ENCODE measurements at places on chromosomes 5 and 9.

DNA sequence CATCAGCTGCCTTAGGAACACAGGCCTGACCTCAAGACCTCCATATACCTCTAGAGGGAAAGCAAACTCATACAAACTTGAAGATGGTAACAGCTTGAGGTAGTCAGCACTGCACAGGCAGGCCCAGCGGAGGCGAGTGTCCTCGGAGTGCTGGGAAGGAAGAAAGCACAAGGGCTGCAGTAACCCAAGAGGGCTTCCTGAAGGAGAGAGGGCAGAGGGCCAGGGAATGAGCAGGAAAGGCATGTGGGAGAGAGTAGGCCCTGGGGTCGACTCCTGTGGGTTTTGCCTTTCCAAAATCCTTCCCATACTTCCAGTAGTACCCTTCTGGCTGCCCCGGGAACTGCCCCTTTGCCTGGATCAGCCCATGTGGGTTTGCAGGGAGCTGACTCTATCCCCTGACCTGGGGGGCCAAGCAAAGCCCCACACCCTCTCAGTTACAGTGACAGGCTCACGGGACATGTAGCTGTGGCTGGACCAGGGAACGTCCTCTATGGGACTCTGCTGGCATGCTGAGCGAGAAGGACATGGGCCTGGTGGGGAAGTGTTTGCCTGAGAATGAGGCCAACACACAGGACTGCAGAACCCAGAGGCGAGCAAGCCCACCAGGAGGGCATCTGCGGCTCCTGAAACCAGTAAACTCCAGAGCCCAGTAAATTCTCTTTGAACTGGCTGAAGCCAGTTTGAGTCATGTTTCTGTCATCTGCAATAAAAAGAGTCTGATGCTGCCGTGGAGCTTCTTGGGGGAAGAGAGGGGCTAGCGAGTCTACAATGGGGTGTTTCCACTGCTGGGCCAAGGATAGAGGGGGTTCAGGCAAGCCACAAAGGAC lies 64.1 kb downstream of the COL23A1 start:
- DNase-seq: no peak

DNA sequence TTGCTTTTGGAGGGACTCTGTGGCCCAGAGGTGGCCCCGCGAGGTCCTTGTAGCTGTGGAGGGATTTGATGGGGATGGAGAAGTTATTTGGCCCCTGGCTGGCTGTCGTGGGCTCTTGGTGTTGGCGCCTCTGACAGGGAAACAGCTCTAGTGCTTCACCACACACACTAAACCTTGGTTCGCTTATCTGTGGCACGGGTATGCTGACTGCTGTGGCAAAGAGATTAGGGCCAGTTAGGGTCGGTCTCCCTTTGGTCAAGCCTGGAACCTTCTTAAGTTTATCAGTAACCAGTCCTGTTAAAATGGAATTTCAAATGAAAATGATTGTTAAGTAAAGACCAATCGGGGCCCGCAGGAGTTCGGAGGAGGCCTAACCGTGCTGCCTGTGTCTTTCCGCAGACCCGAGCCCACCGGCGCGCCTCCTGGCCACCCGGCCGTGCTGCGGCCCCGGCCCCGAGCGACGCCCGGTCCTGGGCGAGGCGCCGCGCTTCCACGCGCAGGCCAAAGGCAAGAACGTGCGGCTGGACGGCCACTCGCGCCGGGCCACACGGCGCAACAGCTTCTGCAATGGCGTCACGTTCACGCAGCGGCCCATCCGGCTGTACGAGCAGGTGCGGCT lies 28.4 kb downstream of the NEURL1B start:
- DNase-seq: no peak

DNA sequence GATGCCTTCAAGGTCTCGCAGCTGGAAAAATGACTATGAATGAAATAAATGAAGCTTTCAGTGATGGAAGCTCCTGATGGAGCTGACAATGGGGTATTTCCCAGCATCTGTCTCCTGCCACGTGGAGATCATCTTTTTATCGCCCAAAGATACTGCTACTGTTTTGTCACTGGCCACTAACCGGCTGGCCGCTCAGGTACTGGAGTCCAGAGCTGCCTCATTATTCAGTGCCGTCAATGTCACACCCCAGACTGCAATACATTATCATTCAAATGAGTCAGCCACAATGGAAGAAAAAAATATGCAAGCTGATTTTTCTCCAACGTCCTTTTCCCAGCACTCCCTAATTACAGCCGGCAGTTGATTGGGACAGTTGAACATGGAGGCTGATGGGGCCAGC lies 280.4 kb downstream of the ZSWIM6 start:
- DNase-seq: no peak

DNA sequence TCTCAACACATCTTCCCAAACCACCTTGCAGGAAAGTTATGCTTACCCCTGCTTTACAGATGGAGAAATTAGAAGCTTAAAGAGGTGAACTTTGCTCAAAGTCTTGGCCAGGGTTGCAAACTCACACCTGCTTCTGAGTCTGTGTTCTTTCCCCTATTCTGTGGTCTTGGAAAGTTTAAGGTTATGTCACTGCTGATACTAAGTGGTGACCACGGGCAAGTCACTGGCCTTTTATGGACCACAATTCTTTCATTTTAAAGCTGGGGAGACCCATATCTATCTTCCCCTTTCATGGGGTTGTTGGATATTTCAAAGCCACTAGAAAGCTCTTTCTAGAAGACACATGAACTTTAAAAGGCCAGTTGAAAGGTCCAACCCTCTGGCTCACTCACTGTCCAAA lies 95.4 kb upstream of the KLF4 start:
- DNase-seq: no peak

DNA sequence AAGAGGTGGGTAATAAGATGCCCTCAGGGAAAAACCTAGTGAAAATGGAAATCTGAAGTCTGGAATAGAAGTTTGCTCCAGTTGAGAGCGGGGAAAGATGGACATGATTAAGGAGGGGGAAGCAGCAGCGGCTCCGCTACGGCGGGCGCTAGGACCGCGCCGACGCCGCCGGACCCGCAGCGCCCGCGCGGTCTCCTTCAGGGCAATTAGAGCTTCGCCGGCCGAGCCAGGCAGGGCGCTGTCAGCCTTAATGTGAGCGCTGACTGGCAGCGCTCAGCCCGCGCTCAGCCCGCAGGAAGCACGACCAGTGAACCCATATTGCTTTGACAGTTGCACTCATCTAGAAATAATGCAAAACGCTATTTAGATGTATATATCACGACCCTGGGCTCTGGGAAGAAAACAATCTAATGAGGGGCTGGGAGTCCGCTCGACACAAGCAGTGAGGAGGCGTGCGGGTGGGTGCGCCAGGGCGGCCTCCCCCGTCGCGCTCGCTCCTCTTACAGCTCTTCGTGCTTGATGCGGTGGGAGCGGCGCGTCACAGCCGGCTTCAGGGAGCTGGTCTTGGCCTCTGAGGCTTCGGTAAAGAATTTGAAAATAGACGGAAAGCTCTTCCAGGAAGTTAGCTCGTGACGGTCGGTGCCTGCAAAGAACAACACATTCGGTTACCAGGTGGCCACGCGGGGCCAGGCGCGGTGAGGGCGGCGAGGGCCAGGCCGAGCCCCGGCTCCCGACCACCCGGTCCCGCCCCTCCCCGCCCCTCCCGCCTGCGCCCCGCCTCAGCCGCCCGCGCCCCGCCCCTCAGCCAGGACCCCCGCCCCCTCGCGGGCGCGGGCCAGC lies 37.7 kb downstream of the NR2F1 start:
- DNase-seq: peak; percentile 77

GRCh38 chr9:101977614-101978210 lies 239.3 kb upstream of the GRIN3A start:
- DNase-seq: no peak

DNA sequence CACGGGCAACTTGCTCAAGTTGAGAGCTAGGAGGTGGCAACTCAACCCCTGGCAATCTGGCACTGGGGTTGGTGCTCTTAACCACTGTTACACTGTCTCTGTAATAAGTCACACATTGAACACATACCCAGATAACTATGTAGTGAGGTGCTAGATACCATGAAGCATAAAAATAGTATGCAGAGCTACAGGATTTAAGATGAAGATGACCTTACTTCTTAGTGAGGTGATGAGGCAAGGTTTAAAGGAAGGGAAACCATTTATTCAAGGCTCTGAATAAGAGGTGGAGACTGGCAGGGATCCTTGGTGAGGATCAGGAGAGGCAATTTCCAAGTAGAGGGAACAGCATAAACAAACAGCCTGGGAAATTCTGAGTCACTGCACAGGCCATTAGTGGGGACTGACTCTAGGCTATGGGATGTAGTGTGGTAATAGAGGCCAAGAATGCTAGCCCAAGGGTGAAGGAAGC lies 67.6 kb upstream of the NR3C1 start:
- DNase-seq: no peak

- no peak for DNase-seq
These were observed 4.1 kb downstream of the PRUNE2 start for GRCh38 chr9:76901801-76902200.

DNA sequence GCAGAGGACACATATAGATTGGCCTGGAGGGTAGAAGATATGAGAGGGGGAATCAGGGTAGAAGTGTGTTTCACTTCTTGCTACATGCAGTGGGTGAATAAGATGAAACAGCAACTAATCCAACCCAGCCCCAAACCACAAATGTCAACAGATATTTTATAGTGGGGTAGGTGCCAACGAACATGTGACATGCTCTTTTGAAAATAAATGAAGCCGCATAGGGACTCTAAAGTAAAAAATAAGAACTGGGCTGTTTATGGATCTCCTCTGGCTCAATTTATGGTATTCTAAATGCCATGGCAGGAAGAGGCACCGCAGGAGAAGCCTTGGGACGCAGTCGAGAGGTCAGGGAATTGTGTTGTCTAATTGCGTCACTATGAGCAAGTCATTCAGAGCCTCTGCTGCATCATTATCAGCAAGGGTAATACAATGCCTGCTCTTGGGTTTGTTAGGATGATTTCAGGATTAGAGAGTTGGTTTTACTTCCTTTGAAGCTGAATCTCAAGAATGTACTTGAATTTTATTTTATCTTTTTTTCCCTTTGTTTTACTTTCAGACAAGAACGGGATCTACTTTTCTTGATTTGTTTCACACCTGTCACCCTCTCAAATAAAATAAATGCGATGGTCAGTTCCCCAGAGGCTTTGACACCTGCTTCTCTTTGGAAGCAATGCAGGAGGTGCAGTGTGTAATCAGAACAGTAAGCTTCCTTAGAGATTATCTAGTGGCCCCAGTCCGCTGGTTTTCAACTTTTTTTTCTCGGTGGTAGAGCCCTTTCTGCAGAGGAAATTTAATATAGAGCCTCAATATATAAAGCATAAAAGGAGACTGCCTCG lies 375.6 kb upstream of the CLINT1 start:
- no peak for DNase-seq

GRCh38 chr9:134712926-134713325 lies 71.3 kb downstream of the COL5A1 start:
- no peak for DNase-seq

- no peak for DNase-seq
These were observed 87.4 kb upstream of the LHFPL2 start for GRCh38 chr5:78735834-78736463.

DNA sequence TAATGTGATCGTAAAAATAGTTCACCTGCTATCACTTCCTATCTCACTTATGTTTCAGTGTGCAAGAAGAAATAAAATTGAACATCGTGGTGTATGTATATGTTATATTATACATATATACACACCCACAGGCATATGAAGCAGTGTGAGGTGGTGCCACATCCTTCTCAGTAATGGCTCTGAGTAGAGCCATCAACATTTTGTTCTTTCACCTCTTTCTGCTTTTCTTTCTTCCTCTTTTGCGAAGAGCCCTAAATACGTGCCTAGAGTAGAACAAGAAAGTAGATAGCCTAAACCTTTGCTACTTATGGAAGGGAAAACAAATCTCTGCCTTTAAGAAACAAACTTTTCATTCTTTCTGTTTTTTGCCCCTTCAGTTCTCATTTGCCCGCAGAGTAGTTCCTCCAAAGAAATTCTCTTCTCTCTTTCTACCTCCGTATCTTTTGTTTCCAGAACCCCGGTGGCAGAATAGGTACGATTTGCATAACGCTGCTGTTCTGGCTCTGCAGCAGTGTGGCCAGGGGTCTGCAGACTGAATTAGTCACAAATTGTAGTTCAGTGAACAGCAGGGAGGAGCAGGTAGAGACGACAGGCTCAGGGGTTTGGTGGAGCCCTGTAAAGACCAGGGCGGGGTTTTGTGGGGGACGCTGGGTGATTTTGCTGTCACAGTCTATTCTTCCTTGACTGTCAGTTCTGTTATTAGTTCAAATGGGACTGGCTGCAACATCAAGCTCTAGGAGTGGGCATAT lies 40.5 kb upstream of the PJA2 start:
- no peak for DNase-seq

GRCh38 chr5:29485333-29485732 lies 1708.2 kb upstream of the CDH6 start:
- no peak for DNase-seq

- DNase-seq: no peak
These were observed 17.3 kb upstream of the SMAD5 start for GRCh38 chr5:136115183-136115865.

GRCh38 chr5:4717446-4717845 lies 422.7 kb upstream of the ADAMTS16 start:
- no peak for DNase-seq

GRCh38 chr9:98178874-98179850 lies 13.3 kb downstream of the CORO2A start:
- DNase-seq: no peak

- DNase-seq: peak; percentile 81
These were observed 27.9 kb downstream of the PCDH1 start for GRCh38 chr5:141850244-141850768.

DNA sequence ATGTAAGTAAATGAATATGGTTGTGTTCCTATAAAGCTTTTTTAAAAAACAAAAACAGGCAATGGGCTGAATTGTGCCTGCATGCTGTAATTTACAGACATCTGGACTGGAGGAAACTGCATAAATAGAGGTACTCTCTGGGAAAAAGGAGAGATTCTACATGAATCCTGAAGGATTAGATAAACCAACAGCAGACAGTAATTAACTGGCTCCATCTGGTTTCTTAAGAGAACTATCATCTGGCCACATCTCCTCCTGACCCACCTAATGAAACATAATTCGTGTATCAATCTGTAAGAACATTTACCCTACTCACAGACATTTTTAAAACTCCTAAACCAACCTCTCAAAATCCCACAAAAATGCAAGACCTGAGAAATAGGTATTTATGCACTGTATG lies 528.1 kb upstream of the ST8SIA4 start:
- no peak for DNase-seq

DNA sequence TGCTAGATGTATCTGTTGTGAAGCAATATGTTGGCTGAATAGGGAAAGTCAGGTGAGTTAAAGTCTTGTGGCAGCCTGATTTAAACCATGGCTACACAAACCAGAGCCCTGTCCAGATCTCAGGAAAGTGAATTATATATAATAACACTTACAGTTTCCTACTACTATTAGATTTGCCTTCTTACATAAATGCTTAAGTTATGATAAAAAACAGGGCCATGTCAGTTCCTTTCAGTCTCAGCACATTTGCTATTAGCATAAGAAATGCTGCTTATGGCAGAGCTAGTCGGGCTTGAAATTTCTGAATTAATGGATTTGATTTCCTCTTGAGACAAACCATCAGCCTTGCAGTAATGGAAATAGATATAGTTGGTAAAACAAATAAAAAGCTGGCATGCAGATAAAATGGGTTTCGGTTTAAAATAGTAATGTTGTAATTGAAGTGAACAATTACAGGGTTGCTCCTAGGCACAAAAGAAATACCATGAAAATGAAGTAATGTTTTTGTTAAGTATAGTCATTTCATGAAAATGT lies 664.2 kb upstream of the ZNF608 start:
- no peak for DNase-seq

Measured in activated CD8-positive, alpha-beta memory T cell treated with anti-CD3 and anti-CD28 coated beads for 24 hours (primary cell).